ENCODE measurements at places on chromosomes 4 and X.

- no peak for DNase-seq
Observed at GRCh38 chr4:174490451-174490961, 31.8 kb downstream of the HPGD start.

GRCh38 chr4:111204797-111205196 is 581.9 kb upstream of the PITX2 start:
- DNase-seq, result no peak

DNA sequence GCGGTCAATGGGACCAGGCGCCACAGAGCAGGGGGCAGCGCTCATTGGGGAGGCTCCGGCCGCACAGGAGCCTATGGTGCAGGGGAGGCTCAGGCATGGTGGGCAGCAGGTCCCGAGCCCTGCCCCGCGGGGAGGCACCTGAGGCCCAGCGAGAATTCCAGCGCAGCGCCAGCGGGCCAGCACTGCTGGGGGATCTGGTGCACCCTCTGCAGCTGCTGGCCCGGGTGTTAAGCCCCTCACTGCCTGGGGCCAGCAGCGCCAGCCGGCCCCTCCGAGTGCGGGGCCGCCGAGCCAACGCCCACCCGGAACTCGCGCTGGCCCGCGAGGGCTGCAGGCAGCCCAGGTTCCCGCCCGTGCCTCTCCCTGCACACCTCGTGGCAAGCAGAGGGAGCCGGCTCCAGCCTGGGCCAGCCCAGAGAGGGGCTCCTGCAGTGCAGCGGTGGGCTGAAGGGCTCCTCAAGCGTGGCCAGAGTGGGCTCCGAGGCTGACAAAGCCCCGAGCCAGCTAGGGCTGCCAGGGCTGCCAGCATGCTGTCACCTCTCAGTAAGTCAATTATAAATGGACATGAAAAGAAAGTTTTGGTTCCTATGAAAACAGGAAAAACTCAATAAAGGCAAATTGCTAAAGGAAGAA is 14.5 kb downstream of the FAM184B start:
- no peak for DNase-seq

GRCh38 chr4:17702641-17703040 is 78.8 kb downstream of the FAM184B start:
- DNase-seq, result no peak

DNA sequence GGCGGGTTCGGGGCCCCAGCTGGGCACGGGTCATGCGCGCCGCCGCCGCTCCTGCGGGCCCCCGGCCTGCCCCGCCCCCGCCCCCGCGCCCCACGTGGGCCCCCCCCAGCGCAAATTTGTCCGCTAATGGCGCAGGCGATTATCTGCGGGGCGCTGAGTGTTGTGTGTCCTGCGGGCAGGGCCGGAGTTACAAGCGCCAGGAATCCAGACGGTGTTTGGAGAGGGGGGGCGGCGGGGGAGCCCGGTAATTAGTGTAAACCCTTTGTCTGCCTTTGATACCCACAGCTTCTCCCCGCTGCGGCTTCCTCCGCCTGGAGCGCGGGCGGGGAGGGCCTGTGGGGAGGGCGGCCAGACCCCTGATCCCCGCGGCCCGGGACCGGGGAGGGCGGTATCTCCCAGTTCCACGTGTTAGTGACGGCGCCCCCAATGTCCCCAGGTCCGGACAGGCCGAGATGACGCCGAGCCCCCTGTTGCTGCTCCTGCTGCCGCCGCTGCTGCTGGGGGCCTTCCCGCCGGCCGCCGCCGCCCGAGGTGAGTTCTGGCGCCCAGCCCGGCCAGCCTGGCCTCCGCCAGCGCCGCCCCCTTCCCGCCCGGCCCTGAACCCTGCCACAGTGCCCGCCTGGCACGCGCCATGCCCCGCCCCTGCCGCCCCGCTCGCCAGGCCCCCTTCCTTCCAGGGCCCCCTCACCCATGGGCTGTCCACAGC is 761 bp downstream of the FGFRL1 start:
- DNase-seq, result no peak

DNA sequence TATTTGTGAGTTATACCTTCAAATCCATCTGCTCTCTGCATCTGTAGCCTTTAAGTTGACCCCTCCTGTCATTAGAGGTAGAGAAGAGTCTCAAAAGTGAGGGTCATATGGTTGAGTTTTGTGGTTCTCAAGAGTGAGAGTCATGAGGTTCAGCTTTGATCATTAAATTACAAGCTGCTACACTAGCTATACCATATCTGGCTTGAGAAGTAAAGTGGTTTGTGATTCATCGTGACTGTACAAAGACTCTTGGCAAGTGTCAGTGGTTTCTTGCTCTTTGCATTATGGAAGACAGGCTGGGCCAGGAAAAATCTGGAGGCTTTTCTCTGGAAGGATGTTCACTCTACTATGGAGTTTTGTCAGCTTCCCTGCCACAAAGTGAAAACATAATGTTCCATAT is 170.6 kb downstream of the ZC4H2 start:
- DNase-seq, result no peak

- no peak for DNase-seq
Observed at GRCh38 chrX:106039920-106040319, 1.4 kb upstream of the SERPINA7 start.

DNA sequence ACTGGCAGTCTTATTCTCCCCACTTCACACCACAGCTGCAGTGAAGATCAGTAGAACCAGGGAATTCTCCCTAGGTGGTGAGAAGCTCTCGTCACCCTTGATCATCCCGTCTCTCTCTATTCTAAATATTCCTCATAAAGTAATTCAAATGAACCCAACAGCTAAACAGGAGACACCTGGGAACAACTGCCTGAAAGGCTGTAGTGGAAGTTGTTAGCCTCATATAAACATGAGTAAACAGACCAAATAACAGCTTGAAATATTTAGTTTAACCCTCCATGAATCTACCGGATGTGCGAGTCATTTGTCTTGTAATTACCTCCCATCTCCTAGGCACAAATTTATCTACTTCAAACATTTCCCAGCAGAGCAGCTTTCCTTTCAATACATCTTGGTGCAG is 30.4 kb upstream of the APELA start:
- DNase-seq, result no peak

GRCh38 chr4:85932500-85933290 is 427.2 kb downstream of the MAPK10 start:
- DNase-seq, result no peak

DNA sequence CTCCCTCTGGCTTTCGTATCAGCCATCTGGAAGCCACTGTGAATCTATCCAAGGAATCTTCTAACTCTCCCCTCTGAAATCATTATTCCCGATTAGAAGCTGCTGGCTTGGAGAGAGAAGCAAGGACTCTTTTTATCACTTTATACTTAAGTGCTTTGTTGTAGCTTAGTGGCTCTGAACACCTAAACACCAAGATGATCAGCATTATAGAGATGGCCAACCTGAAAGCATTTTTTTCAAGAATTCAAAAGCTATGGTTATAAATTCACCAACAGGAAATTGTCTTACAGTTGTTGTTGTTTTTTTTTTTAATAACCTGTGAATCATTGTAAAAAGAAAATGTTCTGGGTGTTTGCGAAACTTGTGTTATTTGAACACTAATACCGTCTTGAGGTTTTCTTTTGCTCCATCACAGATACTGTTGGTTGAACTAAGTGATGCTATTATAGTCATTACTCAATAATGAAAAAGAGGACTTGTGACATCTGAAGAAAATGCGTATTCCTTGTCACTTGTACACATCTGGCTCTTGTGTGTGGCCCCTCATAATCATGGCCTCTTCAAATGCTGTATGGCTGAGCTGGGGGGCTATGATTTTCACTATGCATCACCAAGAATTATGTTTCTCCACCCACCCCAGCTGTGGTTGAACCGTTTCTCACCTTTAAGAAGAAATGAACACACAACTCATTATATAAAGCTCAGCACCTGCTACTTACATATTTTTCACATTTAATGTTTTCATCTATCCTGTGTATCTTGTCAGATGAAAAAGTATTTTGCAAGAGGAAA is 11.8 kb upstream of the SMIM43 start:
- no peak for DNase-seq

DNA sequence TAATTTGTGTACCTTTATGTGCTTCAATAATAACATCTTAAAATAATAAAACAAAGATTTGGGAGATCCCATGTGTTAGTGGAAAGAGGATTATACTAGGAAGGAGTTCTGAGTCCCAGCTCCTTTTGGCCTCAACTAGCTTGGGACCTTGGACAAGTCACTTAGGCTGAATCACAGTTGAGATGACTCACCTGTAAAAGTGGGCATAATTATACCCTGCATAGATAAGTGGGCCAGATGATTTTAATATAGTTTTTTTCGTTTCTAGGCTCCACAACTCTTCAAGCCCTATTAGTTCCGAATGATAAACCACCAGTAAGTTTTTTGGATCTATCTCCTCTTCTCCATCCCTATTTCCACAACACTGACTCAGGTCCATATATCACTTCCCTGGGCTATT is 131.8 kb downstream of the ENOX2 start:
- DNase-seq, result no peak

- DNase-seq, result no peak
Observed at GRCh38 chr4:121129606-121130325, 34.4 kb downstream of the TNIP3 start.

DNA sequence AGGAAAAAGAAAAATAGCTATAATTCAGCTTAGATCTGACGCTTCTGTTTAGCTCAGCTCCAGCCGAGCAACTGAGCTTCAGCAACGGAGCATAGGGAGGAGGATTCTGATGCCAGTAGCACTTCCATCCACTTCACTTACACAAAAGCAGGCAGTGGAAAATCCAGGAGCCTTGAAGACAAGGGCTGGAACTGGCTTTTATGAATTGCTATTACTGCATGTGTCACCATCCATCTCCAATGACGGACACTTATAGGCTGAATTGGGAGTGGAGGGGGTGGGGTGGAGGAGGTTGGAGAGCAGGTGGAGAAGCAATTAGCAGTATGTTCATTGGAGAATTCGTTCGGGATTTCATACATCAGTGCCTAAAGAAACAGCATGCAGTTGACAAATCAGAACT is 15.6 kb downstream of the ENOX2 start:
- DNase-seq, result no peak

DNA sequence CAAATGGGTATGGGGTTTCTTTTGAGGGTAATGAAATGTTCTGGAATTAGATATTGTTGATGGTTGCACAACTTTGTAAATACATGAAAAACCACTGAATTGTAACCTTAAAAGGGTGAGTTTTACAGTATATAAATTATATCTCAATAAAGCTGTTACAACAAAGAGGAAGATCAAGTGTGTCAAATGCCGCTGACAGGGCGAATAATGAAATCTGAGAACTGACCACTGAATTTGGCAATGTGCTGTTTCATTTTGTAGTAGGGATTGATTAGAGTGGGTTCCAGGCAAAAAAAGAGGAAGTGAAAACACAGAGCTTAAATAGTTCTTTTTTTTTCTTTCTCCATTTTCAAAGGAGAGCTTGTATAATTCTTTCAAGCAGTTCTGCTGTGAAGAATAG is 161.1 kb upstream of the NAP1L5 start:
- no peak for DNase-seq

- no peak for DNase-seq
Observed at GRCh38 chrX:108399418-108400165, 38.6 kb downstream of the COL4A6 start.

DNA sequence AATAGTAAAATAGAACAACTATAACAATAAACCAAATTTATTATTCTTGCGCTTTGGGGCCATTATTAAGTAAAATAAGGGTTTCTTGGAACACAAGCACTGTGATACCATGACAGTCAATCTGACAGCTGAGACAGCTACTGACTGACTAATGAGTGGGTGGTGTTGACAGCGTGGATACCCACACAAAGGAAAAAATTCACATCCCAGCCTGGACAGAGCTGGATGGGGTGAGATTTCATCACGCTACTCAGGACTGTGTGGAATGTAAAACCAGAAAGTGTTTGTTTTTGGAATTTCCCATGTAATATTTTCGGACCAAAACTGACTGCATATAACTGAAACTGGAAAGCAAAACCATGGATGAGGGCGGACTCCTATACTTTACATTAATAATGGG is 48.8 kb downstream of the IGFBP7 start:
- no peak for DNase-seq

DNA sequence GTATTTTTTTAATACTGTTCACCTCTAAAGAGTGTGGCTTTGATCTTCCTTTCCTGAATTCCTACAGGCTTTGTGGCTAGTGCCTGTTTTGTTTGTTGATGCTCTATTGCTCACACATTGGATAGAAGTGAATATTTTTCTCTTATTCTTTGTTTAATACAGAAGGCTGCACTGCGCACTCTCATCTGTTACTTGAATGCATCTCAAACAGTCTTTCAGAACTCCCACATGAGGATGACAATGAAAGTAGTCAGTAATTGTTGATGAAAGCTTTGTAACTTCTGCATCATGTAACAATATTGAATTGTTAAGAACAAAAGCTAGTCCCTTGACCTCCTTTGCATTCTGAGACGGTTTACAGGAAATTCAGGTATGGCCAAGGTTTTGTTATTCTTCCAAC is 29.1 kb upstream of the GALNT7 start:
- DNase-seq, result no peak

DNA sequence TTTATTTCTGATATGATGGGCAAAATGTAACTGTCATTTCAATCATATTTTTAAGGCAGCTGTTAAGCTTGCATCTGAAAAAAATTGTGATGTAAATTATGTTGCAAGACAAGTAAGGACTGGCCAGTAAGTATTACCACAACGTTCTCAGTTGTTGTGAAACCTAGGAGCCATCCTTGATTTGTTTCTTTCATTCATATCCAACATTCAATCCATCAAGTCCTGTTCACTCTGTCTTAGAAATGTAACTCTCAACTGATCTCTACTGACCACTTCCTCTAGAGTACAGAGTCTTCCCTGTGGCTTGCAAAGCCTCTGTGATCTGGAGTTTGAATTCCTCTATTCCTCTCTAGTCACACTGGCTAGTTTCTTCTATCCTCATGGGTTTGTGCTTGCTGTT is 161.4 kb upstream of the MAD2L1 start:
- DNase-seq, result no peak

- DNase-seq, result peak; percentile 5
Observed at GRCh38 chr4:15654593-15655222, 449 bp downstream of the FBXL5 start.

GRCh38 chrX:45873781-45874180 is 671.4 kb downstream of the ZNF674 start:
- DNase-seq, result no peak

- no peak for DNase-seq
Observed at GRCh38 chr4:184403384-184403781, 71.0 kb downstream of the IRF2 start.

Data from CMK (cell line).